GM06990 (cell line): ENCODE measurements at places on chromosomes 5 and 9.

- DNase-seq = no peak
Observed at GRCh38 chr5:43840424-43841125, 237.6 kb downstream of the NNT start.

- DNase-seq = no peak
Observed at GRCh38 chr9:95085036-95085770, 232.3 kb downstream of the FANCC start.

DNA sequence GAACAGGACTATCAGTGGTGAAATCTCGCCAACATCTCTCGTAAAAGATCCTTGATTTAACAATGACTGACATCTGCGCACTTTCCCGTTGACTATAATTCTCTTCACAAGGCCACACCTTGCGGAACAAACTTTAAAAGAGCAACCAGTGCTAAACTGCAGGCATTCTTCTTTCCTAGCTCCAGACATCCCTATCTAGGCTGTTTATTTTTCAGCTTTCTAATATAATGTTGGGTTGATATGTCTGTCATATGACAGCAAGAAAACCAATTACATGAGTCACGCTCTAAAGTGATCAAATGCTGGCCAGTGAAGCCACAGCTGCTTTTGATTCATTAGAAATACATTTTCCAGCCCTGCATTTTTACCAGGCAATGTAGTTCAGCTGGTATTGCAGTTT is 162.5 kb downstream of the ELAVL2 start:
- no peak for DNase-seq

GRCh38 chr5:16072616-16073015 is 107.0 kb downstream of the MARCHF11 start:
- DNase-seq = no peak

DNA sequence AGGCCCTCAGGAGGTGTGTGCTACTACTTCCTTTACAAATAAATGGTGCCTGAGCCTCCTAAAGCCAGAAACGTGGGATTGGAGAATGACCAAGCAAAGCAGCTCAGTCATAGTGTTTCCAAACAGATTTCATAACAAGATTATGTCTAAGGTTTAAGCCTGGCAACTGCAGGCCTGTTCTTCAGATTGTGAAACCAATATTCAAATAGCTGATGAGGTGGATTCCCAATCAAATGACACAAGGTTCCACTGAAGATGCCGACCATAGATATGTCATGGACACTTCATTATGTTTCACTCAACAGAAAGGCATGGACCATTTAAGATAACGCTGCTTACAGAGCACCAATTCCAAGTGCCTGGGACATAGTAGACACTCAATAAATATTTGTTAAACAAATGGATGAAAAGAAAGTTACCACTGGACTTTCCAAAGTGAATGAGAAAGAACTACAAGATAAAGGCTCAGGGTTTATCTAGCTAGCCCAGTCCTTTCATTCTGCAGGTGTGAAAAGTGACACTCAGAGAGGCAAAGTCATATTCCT is 189.5 kb downstream of the ACTL7B start:
- no peak for DNase-seq

DNA sequence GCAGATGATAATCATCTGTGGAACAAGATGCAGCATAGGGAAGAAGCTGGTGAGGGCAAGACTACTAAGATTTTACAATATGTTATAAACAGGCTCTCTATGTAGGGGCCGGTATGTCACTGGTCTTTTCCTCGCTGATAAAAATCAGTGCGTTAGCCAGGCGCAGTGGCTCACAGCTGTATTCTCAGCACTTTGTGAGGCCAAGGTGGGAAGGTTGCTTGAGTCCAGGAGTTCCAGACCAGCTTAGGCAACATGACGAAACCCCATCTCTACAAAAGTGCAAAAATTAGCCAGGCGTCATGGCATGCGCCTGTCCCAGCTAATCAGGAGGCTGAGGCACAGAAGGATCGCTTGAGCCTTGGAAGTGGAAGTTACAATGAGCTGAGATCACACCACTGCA is 135.9 kb downstream of the TUSC1 start:
- no peak for DNase-seq

DNA sequence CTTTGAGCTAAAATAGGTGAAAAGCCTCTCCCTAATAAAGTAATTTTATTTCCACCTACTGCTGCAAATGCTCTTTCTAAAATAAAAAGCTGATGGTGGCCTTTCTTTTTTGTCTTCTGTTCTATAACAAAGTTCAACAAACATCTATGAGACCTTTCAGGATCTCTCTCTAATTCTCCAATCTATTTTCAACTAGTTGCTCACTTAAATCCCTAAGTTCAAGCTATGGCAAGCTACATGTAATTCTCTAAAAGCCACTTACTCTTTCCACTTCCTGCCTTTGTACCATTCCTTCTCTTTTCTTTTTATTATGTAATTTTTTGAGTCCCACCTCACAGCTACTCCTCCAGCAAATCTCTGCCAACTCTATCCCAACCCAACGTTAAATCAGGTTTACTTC is 20.9 kb downstream of the CHD1 start:
- no peak for DNase-seq

- no peak for DNase-seq
Observed at GRCh38 chr9:93343663-93344062, 107.8 kb upstream of the FAM120A start.

DNA sequence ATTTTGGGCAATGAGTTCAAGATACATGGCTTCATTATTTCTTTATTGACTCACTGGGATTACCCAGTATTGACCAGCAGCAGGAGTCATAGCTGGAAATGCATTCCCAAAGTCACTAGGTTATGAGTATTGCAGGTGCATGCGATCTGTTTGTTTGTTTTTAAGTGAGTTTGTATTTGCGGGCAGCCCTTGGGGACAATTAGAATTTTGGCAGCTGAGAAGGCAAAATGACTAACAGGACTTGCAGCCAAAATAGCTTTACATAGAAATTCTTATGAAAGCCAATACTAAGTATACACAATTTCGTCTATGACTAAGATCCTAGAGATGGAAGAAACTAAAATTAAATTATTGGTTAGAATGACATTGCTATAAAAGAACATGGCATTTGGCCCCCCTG is 18.1 kb upstream of the RGMB start:
- DNase-seq = no peak
